ENCODE measurements at places on chromosomes 12 and 14.

- DNase-seq = no peak
Measured at GRCh38 chr14:69531135-69531534, 43.5 kb downstream of the CCDC177 start.

GRCh38 chr12:23827353-23827752, 122.1 kb downstream of the SOX5 start:
- DNase-seq = no peak

DNA sequence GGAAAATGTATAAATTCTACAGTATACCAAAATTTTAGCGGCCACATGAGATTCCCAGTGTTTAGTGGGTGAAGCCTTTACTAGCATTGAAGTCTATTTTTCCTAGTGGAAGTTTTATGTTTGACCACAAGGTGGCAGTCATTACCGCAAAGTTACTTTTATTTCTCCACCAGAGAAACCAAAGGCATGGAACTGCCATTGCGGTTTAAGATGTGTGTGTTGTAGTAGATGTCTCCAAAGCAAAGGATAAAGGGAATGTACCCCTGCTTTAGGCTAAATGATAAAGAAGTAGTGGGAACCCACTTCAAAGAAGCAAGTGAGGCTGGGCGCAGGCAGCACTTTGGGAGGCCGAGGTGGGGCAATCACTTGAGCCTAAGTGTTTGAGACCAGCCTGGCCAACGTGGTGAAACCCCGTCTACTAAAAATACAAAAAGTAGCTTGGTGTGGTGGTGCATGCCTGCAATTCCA, 140.5 kb downstream of the PRKCH start:
- peak; percentile 66 for DNase-seq

GRCh38 chr12:41367726-41368405, 179.7 kb downstream of the PDZRN4 start:
- peak; percentile 2 for DNase-seq

GRCh38 chr12:133105620-133106019, 24.5 kb downstream of the ZNF891 start:
- no peak for DNase-seq

DNA sequence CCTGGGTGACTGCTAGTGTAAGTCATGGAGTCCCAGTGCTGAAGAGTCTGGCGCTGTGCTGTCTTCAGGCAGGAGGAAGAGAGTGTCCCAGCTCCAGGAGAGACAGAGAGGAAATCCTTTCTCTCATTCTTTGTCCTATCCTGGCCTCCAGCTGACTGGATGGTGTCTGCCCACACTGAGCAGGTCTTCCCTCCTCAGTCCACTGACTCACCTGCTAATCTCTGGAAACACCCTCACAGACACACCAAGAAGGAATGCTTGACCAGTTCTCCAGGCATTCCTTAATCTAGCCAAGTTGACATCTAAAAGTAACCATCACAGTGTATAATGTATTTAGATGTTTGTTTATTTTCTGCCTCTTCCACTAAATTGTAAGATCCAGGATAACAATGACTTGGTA, 53.9 kb downstream of the EMP1 start:
- no peak for DNase-seq

DNA sequence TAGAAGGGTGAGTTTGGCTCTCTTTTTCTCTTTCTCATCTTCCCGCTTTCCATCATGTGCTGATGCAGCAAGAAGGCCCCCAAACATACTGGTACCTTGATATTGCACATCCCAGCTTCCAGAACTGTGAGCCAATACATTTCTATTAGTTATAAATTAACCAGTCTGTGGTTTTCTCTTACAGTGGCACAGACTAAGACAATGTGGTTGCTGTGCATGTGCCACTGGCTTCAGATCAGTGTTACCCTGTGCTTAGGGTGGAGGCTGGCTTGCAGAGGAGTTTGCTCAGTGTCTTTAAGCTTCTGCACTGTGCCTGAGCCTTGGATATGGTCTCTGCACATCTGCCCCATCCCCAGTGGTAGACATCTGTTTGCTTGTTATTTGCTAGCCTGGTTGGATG, 5.5 kb downstream of the IFI27L2 start:
- DNase-seq = no peak

GRCh38 chr14:34013721-34014060, 62.8 kb upstream of the EGLN3 start:
- no peak for DNase-seq

GRCh38 chr14:68173227-68173972, 353.8 kb downstream of the RAD51B start:
- DNase-seq = no peak

DNA sequence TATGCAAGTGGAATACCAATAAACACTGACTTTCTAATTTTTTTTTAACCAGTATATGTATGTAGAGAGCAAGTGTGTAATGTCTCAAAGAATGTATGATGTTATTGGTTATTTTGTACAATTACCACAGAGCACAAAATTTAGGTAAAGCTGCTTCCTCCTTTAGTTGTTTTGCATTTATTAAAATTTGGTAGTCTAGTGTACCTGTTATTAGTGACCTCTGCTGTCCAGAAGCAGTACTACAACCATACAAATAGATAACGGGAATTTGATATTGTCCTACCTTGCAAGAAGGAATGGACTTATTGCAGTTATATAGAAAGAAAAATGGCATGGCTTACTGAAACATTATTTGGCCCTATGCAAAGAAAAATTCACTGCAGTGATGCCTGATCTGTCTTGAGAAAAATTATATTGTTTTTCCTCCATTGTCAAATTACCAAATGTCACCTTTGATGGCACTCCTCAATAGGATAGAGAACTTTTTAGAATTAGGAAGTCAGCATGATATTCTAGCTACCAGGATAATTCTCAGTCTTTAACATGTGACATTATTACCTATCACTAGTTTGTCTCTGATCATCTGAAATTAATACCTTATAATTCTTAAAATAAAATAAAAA, 153.9 kb upstream of the RMST start:
- DNase-seq = no peak

GRCh38 chr14:89284333-89285058, 132.5 kb downstream of the FOXN3 start:
- DNase-seq = peak; percentile 40

GRCh38 chr14:55412676-55413075, 1.0 kb upstream of the ATG14 start:
- no peak for DNase-seq

GRCh38 chr12:89351489-89352241, 636 bp downstream of the DUSP6 start:
- DNase-seq = peak; percentile 64

GRCh38 chr12:102043928-102044327, 17.9 kb downstream of the WASHC3 start:
- no peak for DNase-seq

- no peak for DNase-seq
Measured at GRCh38 chr14:24037658-24038037, 14.2 kb upstream of the CARMIL3 start.
